Stimulated activated CD8-positive, alpha-beta memory T cell treated with anti-CD3 and anti-CD28 coated beads, Interleukin-4, amount 100 ng/mL, for 1 hour (primary cell): ENCODE measurements at places on chromosomes 2 and 18.

DNA sequence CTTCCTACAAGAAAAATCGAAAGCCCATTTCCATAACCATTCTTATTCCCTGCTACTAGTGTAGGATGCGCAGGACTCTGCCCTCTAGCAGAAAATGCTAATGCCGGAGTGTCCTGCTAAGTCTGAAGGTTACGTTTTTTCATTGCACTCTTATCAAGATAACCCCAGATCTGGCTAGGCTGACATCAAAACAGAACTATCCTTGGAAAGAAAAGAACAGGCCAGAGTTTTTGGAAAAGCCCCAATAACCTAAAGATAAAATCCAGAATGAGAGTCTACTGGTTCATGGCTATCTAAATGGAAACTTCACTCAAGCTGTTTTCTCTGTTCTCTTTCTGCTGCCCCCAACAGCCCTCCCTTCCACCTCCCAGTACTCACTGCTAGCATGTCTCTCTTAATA, 913 bp downstream of the RNF152 start:
- no peak for DNase-seq

- DNase-seq = no peak
These were observed 65.9 kb upstream of the STPG4 start for GRCh38 chr2:47221039-47221438.

GRCh38 chr2:234846599-234847363, 105.0 kb upstream of the SH3BP4 start:
- DNase-seq = no peak

DNA sequence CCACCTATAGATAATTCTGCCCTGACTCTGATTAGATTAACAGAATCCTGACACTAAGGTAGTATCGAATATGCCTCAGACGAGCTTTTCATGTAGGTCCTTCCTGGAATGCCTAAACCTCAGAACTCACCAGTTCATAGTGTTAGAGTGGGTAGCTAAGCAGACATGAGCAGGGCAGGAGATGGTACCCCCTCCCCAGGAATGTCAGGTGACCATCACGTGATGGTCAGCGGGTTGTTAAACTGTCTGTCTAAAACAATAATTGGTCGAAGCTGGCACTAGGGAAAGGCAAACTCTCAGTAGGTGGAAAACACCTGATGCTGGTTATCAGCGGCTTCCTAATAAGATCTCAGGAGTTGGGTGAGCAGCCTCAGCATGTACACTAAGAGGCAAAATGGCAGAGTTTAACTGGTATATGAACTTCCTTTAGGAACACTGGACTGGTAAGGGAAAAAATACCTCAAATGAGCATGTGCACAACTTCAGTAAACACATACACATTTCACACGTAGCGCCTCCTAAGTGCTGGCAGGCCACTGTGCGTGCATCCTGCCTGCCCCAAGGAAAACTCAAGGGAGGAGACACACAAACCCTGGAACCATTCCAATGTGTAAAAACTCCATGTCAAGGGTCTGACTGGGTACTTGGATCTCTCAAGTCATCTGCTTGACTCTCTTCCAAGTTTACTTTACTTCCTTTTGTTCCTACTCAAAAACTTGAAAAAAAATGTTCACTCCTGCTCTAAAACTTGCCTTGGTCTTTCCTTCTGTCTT, 339.5 kb downstream of the GULP1 start:
- DNase-seq = no peak

DNA sequence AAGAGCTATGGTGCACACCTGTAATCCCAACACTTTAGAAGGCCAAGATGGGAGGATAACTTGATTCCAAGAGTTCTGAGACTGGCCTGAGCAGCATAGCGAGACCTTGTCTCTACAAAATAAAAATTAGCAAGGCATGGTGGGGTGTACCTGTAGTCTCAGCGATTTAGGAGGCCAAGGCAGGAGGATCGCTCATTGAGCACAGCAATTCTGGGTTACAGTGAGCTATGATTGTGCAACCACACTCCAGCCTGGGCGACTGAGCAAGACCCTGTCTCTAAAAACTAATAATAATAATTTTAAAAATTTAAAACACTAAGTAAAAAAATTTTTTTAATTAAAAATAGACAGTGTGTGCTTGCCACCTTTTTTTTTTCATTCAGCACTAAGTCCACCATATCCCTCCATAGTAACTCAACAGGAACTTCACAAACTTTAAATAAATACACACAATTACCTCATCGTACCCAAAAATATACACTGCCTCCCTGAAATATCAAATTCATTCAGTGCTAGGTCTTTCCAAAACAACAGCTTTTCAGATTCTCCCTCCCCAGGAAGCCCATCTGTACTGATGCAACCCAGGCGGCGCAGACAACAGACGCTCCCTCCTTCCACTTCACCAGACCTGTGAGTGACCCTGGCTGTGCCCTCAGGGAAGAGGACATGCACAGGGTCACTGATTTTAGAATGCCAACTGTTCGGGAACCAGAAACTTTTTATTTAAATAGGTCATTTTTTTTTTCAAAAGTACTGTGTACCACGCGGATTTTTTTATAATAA, 29.6 kb downstream of the FAM168B start:
- DNase-seq = no peak

GRCh38 chr2:143548032-143548431, 418.8 kb downstream of the ARHGAP15 start:
- no peak for DNase-seq

DNA sequence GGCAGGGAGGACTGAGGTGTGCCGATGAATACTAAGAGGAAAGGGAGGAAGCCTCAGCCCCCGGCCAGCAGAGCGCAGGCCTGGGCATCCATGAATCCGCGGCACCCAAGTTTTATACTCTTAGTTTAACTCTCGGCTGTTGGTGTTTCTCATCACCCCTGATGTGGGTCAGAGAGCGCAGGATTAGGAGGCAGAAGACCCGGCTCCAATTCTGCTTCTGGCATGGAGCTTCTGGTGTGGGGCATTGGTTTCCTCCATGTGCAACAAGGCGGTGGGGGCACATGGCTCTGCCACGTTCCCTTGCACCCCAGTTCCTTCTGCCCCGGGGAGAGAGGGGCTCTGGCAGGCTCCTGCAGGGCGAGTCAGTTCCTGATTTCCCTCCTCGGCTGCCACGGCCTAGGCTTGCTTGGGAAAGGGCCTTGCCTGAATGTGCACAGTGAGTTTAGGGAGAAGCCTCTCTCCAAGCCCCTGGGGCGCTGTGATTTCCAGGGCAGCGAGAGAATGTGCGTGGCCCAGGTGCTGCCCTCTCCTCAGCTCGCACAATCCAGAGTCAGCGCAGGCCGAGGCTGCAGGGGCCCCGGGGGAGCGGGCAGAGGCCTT, 36.2 kb upstream of the DNMT3A start:
- DNase-seq = no peak

GRCh38 chr2:214117054-214117453, 293.8 kb upstream of the VWC2L start:
- no peak for DNase-seq

DNA sequence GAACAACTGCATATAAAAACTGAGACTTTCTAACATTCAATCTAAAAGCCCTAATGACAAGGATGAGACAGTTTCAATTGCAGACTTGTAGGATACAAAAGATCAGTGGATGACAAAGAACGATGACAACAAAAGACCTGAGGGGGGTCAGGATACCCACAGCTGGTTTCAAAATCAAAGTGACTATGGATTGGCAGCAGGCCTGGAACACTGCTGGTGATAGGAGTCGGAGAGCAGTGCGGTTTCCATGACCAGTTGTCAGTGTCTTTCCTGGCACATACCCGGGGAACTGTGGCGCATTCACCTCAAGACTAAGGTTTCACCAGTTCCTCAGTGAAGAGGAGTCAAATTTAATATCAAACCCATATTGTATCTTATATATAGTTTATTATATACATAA, 42.0 kb downstream of the EHD3 start:
- no peak for DNase-seq

GRCh38 chr2:195486520-195486919, 170.5 kb upstream of the SLC39A10 start:
- DNase-seq = no peak

DNA sequence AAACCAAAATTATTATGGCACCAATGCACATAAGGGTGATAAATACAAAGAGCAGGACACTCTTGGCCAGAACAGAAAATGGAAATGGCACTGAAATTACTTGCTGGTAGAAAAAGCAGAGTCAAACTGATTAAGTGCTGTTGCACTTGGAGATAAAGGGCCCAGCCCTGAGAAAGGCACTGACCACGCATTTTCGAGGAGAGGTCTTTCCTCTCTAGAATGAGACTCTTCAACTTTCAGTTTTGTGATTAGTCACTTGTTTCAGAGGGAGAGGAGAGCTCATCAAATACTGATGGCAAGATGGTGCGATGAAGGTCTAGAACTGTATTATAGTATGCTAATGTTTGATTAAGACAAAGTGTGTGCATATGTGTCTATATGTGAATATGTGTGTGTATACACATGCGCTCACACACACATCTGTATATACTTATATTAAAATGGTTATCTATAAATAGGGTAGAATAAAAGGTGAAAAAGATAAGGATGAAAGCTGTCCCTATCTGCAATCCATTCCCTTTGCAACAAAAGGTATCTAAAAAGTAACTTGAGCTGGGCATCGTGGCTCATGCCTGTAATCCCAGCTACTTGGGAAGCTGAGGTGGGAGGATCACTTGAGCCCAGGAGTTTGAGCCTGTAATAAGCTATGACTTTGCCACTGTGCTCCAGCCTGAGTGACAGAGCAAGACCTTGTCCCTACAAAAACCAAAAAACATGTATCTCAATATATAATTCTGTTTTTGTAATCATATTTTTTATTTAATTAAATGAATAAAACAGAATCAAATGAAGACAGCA, 48.8 kb upstream of the ZDBF2 start:
- DNase-seq = no peak

- DNase-seq = no peak
These were observed 483.7 kb downstream of the PTPRM start for GRCh38 chr18:8050616-8051329.

GRCh38 chr18:6010284-6010683, 115.0 kb upstream of the TMEM200C start:
- no peak for DNase-seq

GRCh38 chr2:13542061-13542460, 825.3 kb downstream of the TRIB2 start:
- DNase-seq = no peak

DNA sequence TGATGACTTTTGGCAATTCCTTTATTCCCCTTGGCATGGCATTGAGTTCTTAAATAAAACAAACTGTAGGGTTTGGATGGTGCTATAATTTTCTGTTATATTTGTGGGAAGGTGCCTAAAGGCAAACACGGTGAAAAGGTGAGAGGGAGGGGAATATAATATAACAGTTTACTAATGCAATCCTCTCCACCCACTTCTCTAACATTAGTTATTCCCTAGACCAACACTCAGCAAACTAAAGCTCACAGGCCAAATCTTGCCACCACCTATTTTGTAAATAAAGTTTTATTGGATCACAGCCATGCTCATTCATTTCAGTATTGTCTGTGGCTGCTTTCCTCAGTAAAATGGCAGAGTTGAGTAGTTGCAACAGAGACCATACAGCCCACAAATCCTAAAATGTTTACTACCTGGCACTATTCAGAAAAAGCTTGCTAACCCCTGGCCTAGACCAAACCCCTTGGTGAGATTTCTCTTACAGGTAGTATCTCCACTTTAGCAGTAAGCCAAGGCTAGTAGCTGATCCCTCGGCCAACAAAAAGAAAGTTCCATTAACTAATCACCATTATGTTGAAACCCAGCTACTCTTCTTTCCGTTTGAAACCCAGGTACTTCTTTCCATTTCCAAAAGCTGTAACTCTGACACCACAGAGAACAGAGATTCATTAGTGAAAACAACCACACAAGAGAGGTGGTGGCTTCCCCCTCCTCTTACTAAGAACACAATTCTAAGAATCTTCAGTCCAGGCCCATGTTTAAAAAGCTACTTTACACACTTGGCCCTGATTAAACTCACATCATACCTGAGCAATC, 136.1 kb upstream of the CHAC2 start:
- no peak for DNase-seq

DNA sequence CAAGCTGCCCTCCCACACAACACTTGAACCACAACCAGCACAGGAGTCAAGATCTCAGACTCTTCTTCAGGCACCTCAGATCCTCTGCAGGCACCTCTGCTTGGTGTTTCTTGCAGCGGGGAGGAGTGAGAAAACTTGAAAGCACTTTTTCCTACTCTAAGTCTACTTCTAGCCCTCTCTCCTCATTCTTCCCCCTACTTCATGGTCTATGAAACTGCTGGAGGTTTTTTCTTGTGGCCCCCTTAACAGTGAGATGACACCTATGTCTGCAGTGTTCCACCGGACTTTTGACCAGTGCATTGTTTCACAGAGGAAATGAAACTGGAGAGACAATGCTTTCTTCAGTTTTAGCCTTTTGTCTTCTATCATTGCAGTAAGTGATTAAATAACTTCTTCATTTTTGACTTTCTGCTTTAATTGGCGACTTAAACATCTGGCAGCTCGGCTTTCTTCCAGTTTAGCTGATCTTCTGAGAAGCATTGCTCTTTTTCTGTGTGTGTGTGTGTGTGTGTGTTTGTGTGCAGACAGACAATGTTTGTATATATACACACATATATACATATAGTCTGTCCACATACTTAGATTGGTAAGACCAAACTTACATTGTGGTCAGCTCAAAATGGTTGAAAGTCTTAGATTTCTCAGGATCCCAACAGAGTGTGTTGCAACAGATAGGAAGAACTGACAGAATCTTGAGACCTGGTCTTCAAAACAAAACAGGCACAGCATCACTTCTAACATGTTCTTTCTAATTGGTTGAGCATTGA, 1474.0 kb upstream of the TMEFF2 start:
- DNase-seq = no peak

GRCh38 chr2:8306530-8307351, 375.1 kb upstream of the ID2 start:
- no peak for DNase-seq

DNA sequence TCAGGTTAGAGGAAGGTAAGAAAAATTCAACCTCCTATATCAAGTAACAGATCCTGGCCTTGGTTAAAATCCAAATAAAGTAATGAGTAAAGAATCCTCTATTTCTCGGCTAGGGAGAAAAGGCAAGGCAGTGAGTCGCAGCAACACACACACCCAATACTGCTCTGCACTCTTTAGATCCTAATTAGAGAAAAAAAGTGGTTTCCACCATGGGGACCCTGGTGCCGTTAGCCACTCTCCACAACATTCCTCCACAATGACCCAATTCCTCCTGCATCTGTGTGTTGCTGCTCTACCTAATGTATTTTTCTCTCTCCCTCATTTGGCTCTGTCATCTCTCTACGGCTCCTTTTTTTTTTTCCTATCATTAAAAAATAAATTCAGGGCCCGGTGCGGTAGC, 462.7 kb downstream of the METTL4 start:
- DNase-seq = no peak

GRCh38 chr2:132282911-132283310, 121.2 kb upstream of the ANKRD30BL start:
- DNase-seq = no peak

DNA sequence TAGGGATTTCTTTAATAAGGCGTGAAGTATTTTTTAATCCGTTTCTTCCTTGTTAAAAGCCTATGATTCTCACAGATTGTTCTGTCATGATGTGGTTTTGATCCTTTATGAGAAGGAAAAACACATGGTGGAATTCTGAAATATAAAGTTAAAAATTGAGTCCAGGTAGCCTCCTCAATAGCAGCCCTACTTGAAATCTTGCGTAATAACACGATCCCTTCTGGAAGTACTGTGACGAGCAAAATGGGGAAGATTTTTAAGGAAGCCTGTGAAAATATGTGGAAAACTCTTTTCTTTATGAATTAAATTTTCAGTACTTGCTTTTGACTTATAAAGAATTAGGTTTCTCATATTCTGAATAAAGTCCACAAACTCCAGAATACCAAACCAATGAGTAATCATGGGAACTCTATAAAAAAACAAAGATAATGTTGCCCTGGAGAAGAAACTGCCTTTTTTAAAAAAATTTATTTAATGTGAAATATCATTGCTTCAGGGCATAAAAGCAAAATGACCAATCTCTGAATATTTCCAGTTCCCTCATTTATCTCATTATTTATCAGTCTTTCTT, 476.4 kb upstream of the ZEB2 start:
- no peak for DNase-seq
